Stimulated activated CD4-positive, alpha-beta T cell treated with anti-CD3 and anti-CD28 coated beads, Interleukin-2, amount 100 ng/mL, for 48 hours (primary cell): ENCODE measurements at places on chromosomes 4 and X.

DNA sequence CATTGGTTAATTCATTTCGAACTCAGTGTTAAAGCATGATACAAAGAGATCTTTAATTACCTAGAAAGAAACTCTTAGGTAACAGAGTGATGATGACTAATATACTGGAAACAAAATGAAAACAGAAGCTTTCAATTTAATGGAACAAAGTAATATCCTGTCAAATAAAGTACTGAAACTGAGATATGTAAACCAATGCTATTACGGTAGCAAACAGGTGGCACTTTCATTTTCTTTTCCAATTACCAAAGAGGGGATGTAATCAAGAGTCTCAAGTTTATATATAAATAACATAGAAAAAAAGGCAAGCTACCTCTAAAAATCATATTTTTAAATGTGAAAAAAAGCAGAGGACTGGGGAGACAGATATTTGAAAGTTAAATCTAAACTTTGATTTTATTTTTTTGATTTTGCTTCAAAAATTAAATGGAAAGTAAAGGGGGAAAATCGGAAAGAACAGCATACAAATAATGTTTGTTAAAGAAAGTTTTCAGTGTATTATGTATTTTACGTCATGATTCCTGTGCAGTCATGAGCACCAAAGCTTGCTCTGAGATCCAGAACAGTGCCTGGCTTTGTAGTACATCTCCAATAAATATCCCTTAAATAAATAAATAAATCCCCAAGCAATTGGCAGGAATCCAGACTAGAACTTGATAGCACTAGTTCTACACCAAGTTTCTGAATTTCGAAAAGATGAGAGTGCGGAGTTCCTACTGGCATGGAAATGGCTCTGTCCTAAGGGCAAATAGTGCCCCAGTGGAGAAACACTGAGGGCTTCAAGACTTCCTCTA lies 25.0 kb upstream of the RAPGEF2 start:
- no peak for DNase-seq

DNA sequence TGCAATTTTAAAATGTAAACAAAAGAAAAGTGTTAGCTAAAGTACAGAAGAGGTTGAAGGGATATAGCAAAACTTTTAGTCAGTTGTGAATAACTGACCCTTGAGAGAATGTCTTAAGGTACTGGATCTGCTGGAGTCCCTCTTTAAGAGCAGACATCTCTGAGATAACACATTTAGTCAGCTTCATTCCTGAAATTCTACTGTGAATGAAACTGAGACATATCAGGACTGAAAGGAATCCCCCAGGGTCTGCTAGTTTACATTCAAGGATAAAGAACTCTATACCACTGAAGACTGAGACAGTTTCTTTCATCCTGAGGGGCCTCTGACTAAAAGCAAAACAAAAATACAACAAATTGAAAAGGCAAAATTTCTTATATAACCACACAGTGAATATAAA lies 54.4 kb downstream of the PGRMC1 start:
- DNase-seq = no peak

GRCh38 chr4:27685091-27685490 lies 824.5 kb downstream of the STIM2 start:
- no peak for DNase-seq

DNA sequence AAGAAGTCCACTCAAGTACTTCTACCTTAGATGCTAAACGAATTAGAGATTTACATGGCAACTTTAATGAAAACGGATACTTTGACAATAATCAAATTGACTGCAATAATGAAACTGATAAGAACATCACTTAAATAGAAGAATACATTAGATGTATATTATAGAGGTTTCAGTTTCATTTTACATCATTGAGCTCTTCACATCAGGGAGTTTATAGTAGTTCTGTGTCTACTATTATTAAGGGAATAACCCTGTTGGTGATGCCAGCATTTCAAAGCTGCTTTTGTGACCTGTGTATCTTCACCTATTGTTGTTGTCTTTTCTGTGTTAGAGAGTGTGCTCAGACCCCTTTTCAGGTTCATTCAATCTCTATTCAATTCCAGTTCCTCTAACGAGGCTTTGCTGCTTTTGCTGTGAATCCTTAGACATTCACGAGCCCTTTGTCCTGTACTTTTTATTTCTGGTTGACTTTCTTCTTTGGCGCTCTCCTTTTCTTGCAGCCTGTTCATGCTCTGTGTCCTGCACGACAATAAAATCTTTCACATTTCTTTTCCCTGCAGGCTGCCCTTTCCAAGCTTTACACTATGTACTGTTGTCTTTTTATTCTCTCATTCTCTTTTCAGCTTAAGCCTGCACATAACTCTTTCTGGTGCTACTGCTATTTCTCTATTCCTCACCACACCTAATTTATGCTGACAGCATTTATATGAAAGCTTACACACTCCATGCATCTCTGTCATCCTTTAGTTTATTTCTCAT lies 232.1 kb downstream of the CPE start:
- no peak for DNase-seq

- DNase-seq = peak; percentile 51
Observed at GRCh38 chr4:183721207-183722081, 62.4 kb downstream of the TRAPPC11 start.

DNA sequence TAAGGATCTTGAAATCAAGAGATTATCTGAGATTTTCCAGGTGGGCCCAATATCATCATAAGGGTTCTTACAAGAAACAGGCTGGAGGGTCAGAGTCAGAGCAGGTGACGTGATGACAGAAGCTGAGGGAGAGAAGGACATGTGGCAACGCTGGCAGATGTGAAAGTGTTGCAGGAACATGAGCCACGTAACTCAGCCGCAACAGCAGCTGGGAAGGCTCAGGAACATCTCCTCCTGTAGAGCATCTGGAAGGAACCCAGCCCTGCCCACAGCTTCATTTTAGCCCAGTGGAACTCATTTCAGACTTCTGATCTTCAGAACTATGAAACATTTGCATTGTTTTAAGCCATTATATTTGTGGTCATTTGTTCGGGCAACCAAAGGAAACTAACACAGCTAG lies 156.3 kb upstream of the VEGFC start:
- DNase-seq = no peak

DNA sequence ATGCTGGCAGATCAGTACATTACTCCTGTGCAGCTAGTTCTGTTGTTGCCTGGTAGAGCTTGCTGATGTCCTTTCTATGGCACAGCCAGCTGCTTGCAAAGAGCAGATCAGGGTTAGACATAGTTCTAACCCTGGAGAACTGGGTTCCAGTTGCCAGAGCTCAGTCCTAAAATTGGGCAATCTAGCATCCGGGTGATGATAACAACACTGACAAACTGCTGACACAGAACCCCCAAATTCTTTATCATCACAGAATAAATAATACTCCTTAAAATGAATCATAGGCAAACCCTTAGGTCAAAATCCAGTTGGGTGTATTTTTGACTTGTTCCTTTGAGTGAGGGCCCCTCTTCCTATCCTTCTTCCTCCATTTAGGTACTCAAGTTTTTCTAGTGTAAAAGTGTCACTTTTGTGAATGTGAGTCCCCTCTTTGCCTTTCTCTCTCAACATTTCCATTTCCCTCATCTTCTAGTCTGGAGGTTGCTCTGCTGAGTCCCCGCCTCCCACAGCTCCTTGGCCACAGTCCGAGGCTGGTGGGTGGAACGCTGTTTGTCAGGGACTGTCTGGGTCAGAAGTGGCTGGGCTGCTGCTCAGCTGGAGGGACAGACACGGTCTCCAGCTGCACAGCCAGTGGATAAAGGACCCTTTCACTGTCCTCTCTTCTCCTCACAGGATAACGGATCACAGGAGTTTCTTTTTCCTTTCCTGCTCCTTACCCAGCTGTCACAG lies 93.6 kb upstream of the RASGEF1B start:
- DNase-seq = no peak

- DNase-seq = no peak
Observed at GRCh38 chrX:27671234-27671633, 81.1 kb downstream of the DCAF8L2 start.

DNA sequence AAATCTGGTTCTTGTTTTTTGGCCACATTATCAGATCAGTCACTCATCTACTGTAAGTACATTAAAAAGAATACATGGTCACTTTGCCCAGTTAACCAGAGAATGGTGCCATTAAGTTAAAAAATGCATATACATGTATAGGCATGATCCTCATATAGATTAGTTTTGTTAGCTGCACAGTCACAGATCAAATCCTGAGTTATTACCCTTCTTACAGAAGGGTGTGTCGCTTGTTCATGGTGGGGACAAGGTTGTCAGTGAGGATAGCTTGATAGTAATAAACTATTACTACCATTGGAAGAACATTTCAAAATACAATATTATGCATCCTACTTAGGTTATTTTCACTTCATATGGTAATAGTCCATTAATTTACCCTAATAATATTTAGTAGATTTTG lies 48.5 kb downstream of the GALNT7 start:
- no peak for DNase-seq

GRCh38 chrX:110172215-110172614 lies 145.7 kb downstream of the AMMECR1 start:
- no peak for DNase-seq
